ENCODE measurements at places on chromosomes 5 and 9.

GRCh38 chr9:120977321-120977720, 50.7 kb upstream of the TRAF1 start:
- DNase-seq: no peak

DNA sequence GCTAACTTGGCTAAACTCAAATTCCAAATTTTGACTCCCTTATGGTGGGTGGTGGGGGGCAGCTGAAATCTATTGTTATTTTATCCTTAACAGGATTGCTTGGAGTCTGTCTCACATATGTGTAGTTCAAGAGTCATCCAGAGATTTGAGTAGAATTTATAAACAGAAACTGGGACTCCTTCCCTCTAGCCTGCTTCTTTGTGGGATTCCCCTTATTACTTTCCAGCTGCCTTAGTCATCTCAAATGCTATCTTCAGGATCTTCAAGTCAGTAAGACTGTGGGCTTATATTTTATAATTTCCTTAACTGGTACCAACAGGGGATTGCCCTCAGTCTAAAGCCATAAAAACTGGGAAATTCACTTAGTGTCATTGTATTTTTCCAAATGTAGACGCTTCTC, 55.5 kb downstream of the NNT start:
- no peak for DNase-seq

GRCh38 chr5:124599028-124599973, 147.1 kb downstream of the ZNF608 start:
- no peak for DNase-seq

DNA sequence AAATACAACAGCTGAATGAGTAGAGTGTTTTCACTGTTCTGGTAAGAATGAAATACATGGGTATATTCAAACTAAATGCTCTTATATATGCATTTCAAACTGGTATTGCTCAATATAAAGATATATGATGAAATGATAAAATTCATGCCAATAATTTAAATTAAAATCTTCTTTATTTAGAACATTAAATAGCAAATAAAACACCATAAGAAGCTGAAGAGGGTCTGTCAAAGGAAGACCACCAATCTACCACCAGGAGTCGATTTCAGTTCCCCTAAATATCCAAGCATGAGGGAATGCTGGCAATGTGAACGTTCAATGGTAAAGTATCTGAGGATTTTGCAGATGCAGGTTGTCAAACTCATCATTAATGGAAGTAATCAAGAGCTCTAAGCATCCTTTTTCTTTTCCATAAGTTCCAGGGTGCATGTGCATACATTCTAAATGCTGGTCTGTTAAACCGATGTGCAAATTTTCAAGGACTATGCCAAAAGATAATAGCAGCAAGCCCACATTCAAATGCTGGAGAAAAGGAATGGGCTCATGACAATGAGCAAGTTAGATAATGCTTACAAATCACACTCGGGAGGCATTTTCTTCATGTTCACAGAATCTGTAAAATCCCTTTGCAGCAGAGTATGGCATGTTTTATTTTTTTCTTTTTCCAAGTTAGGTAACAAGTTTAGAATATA, 118.8 kb upstream of the MTAP start:
- no peak for DNase-seq

DNA sequence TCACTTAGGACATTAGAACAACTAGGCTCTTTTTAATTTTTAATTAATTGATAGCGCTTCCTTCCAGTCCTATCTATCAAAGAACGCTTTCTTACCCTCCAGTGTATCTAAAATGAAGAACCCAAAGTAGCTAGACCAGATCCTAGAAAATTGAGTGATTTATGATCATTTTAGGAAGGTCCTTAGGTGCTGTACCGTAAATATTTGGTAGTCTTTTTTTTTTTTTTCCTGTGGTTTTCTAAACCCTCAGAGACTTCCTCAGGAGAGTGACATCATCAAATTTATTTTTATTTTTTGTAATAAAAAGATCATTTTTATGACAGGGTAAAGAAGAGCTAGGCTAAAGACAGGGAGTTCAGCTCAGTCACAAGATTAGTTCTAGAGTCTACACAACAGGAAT, 197.4 kb downstream of the WDR70 start:
- DNase-seq: no peak

DNA sequence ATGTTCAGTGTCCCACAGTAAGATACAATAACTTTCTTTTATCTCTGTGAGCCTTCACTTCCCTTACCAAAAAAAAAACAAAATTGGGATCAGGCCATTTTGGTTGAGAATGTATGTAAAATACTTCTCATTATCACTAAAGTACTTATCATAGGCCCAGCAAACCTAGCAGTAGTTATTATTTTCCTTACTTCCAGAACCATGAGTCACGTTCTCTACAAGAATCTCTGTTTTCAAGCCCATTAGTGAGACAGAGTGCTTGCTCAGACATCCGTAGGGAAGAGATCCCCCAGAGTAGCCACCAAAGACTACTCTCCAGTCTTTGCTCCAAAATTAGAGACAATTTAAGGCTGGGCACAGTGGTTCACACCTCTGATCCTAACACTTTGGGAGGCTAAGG, 103.9 kb upstream of the NR5A1 start:
- DNase-seq: no peak

DNA sequence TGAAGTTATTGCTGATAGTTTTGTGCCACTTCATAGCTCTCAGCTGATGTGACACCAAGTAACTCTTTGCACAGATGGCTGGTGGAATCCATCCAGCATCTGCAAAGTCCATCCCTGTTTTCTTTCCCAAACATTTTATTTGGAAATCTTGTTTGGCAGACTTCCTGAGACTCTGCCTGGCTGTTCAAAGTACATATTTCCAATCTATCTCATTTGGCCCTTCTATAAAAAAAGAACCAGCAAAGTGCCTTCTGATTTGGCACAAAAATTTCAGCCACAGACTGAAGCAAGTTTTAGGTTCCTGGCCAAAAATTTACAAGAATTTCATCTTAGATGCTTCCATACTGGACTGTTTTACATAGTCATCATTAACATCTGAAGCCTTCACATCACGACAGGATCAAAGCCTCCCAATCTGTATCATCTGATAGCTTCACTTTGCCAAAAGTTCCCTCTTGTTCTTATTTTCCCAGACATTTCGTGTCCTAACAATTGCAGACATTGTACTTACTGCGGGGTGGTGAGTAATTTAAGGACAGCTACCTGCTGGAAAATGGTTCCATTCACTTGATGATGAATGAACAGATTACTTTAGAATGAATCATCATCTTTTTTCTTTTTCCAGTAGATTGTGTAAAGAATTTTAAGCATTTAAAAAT, 377.3 kb downstream of the KIAA0825 start:
- no peak for DNase-seq
